ENCODE measurements at places on chromosomes 12 and 14.

GRCh38 chr12:65696227-65696626 is 128.1 kb upstream of the HMGA2 start:
- no peak for DNase-seq

GRCh38 chr14:96217376-96217913 is 12.8 kb downstream of the BDKRB2 start:
- no peak for DNase-seq

GRCh38 chr14:48435221-48435620 is 759.8 kb upstream of the MDGA2 start:
- no peak for DNase-seq

GRCh38 chr14:74275241-74275841 is 27.4 kb downstream of the ABCD4 start:
- peak; percentile 95 for DNase-seq

GRCh38 chr12:16606991-16607390 is 1.0 kb upstream of the LMO3 start:
- DNase-seq = no peak

DNA sequence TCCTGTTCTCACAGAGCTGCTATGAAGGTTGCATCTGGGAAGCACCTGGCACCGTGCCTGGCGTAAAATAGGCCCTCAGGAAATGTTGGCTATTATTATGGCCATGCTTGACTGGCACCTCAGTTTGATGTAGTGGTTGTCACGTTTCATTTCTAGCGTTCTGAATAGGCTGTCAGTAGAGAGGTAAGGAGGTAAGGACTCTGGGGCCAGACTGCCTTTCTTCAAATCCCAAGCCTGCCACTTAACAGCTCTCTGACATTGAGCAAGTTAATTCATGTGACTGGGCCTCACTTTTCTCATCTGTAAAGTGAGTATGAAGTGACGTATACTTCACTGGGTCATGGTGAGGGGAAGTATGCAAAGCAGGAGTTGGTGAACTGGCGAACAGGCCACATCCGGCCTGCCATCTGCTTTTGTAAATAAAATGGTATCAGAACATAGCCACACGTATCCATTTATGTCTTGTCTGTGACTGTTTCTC is 196.2 kb downstream of the CACNA1C start:
- no peak for DNase-seq

DNA sequence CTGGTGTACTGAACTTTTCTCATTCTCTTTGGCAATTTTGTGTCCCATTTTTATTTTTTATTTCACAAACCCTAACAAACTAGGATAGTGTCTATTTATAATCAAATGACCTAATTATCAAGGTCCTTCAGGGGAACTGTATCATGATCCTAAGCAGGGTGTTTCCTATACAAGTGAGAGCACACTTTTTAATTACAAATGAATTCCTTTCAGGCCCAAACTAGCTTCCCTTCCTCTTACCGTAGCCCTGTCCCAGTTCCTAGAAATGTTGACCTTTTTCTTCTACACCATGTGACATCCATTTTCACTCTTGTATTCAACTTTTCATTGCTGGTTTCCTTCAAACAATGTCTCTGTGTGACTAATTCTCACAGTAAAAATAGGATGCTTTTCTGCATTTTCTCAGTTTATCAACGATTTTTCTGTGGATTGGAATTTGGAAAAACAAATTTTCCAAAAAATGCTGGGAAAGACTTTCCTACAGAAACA is 411.4 kb downstream of the CCDC91 start:
- no peak for DNase-seq

DNA sequence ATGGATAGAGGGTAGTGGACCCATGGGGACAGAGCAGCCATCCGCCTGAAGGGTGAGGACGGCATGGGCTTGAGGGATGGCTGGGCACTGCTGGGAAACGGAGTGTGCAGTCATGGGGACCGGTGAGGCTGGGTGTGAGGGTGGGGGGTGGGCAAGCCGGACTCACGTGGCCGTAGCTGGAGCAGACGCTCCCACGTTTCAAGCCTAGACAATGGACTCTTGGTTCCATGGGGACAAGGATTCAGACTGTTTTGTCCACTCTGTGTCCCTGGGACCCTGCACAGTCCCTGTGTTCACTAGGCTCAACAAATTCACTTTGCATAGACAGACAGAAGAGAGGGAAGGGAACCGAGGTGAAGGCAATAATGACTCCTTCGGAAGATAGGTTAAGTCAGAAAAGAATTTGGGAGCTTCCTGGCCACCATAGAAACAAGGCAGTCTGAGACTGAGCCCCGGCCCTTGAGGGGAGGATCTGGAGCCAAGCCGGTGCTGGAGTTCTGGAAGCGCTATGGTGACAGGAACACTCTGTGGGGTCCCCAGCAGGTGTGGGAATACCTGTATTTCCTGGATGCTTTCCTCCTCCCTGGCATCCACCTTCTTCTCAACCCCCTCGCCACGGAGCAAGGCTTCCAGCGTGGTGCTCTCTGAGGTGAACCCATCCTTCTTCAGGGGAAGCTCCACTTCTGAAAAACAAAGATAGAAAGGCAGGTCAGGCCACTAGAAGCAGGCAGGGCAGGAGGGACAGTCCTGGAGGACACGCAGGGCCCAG is 162.5 kb downstream of the DPF3 start:
- no peak for DNase-seq

GRCh38 chr12:115763376-115763775 is 514.1 kb downstream of the MED13L start:
- DNase-seq = no peak

DNA sequence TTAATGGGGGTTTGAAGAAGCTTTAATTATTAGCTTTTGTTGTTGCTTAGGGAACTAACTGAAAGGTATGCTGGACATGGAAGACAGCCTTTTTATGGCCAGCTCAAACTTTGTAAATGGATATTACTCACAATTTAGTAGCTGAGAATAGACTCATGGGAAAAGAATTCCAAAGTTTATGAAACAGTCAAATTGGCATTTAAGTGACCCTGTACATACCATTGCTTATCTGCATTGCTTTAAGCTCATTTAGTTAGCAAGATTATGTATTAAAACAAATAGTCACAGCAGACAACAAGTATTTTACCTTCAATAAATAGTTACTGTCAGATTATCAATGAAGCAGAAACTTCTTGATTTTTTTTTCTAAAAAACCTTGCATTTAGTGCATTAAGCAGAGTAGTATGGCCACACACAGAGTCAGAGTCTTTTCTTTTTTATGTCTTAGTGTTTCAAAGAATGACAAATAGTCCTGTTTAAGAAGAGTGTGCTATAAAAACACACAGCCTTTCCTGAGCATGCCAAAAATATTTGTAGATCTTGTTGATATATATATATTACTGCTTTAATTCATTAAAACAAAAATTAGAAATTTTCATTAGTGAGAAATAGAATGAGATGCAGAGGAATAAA is 102.2 kb downstream of the TTC6 start:
- DNase-seq = no peak

GRCh38 chr12:2672863-2673262 is 121.9 kb upstream of the FKBP4 start:
- DNase-seq = no peak

DNA sequence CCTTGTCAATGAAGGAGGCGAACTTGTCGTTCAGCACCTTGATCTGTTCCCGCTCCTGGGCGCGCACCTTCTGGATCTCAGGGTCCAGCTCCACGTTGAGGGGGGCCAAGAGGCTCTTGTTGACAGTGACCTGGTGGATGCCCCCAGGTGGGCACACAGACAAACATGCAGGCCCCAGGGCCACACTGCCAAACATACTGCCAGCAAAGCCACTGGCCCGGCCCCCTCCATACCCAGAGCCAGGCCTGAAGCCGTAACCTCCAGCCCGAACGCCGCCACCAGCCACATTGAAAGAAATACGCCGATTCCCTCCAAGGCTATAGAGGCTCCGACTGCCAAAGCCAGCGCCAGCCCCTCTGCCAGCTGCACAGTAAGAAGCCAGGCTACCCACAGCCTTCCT is 337 bp downstream of the KRT74 start:
- DNase-seq = no peak

GRCh38 chr14:99598774-99599173 is 5.2 kb downstream of the CCDC85C start:
- DNase-seq = no peak

- no peak for DNase-seq
Measured at GRCh38 chr12:53327435-53328042, 6.1 kb upstream of the AAAS start.

- DNase-seq = no peak
Measured at GRCh38 chr14:29339494-29340172, 573.0 kb downstream of the FOXG1 start.

DNA sequence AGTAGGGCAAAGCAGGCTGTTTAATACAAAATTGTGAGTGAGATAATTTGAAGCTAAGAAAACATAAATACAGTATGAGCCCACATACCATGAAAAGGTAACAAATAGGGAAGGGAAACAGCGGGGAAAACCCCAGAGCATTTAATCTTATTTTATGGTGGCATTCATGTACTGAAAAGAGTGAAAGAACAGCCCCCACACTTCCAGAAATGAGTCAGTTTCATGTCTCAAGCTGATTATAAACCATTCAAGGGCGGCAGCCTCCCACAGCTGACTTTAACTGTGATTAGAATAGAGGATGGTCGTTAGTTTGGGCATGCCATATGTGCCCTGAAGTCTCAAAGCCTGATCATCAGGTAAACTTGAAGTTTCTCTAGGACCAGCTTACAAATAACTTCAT is 64.5 kb downstream of the FOXG1 start:
- no peak for DNase-seq

DNA sequence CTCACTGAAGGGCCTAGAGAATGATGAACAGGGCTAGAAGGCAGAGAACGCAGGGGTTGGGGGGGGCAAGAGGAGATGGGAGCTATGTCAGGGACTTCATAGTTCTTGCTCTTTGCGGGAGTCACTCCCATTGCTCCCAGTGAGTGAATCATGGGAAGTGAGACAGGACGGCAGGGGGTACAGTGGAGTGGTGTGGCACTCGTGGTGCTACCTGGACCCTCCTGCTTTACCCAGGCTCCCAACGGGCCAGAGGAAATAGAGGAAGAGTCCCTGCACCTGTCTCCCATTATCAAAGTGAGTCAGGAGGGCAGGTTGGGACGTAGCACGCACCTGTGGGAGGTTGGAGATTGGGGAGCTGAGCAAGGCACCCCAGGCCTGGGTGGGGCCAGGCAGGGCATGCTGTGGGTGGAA is 1.3 kb upstream of the KRT8 start:
- no peak for DNase-seq

- DNase-seq = no peak
Measured at GRCh38 chr12:29763301-29763683, 20.4 kb downstream of the TMTC1 start.

- DNase-seq = no peak
Measured at GRCh38 chr12:95004610-95005009, 1.1 kb upstream of the NDUFA12 start.

- no peak for DNase-seq
Measured at GRCh38 chr12:607541-608001, 55.7 kb downstream of the NINJ2 start.

- DNase-seq = peak; percentile 54
Measured at GRCh38 chr14:45426685-45427282, 173.8 kb upstream of the MIS18BP1 start.

GRCh38 chr12:23662966-23663365 is 286.5 kb downstream of the SOX5 start:
- no peak for DNase-seq
